ENCODE measurements at places on chromosomes 16 and 17. TPM values are rescaled to one million over a fixed set of nuclear protein-coding genes. Genes with fewer than 3 reads are reported as not detected.

GRCh38 chr16:78566397-78567073, 467.1 kb downstream of the WWOX start:
- DNase-seq, result no peak
- H3K36me3 ChIP-seq, result no peaks in the 10 kb centered on the region
- no peaks in the 10 kb centered on the region for H3K27me3 ChIP-seq
- no peak overlapping the region for H3K4me3 ChIP-seq
- no peak overlapping the region for H3K27ac ChIP-seq

DNA sequence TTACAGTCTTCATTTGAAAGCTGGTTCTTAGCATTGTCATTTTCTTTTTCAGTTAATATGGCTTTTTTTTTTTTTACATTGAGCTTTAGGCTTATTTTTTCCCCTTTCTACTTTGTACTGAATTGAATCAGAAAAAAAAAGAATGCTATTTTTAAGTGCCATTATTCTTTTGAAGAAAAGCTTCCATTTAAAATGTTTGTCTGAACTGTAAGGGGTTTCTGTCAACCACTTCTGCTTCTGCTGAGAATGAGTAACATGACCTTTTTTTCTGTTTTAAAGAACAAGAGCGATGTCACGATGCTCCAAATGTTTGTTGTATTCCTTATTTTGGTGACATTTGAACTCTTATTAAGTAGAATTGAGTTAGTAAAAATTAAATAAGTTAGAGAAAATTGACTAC, 50.0 kb downstream of the MRTFB start:
- H3K36me3 ChIP-seq, result no peaks in the 10 kb centered on the region
- no peak for DNase-seq
- H3K4me1 ChIP-seq, result no peaks in the 10 kb centered on the region

DNA sequence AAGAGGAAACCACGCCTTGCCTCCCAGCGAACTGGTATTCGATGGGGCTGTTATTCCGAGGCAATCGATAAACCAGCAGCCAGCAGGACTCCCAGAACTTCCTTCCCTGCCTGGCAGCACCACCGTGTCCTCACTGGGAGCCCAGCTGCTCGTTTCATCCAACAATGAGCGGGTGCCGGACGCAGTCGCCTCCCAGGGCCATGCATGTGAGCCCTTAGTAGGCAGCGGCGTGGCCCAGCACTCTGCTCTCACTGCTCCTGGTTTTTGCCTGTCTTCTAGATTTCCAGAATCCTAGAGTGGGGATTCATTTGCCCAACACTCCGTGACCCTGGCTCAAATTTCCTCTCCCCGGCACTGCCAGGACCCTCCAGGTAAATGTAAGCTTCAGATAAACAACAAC, 29.1 kb upstream of the RASD1 start:
- H3K4me1 ChIP-seq, result peaks cover 54% of the 10 kb centered on the region
- no peak for DNase-seq
- H3K27me3 ChIP-seq, result no peaks in the 10 kb centered on the region
- no peak overlapping the region for H3K27ac ChIP-seq
- no peak overlapping the region for H3K4me3 ChIP-seq
- H3K36me3 ChIP-seq, result peaks cover 10% of the 10 kb centered on the region

Gene BRICD5
- total RNA-seq, result 5.8 TPM

DNA sequence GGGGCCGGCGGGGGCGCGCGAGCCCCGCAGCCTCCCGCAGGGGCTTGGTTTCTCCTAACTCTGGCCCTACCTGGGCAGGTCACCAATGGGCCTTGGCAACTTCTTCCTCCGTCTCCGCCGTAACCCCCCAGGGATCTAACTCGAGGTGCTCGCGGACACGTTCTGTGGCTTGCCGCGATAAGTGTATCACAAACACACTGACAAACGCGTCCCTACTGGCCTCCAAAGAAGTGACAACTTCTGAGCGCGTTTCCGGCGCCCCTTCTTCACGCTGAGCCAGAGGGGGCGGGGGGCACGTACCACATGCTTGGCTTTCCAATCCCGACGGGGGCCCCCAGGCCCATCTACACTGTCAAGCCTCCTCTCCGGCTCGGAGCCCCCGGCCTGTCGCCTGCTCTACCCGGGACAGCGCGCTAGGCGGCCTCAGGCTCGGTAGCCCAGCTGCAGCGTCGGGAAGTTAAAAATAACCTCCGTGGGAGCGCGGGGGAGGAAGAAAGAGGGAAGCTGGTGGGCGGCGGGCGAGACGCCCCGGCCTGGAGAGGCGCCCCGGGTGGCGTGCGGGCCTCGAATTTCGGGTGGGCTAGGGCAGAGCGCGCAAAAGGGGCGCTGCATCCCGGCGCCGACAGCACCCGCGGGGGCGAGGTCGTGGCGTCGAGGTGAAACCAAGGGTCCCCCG, 725 bp upstream of the SPHK1 start:
- peaks cover 40% of the 10 kb centered on the region for H3K4me1 ChIP-seq
- peak overlapping the region; percentile 31 for H3K27ac ChIP-seq
- H3K36me3 ChIP-seq, result peaks cover under 1% of the 10 kb centered on the region
- H3K4me3 ChIP-seq, result peak overlapping the region; percentile 54
- DNase-seq, result peak; percentile 81

DNA sequence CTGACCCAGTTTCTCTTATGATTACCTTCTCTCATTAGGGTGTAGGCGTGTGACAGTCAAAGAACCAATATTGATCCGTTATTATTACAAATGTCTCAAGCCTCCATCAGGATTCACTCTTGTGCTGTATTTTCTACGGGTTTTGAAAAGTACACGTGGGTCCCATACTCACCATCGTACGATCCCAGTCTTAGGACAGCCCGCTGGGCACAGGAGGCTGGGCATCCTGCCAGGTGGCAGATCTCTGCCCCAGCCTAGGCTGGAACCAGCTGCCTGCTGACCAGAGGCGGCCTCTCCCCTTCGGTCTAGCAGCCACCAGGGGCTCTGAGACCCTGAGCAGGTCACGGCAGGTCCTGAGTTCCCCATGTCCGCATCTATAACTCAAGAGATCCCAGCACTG, 2.0 kb upstream of the METRNL start:
- peaks cover 36% of the 10 kb centered on the region for H3K27me3 ChIP-seq
- DNase-seq, result no peak
- H3K4me1 ChIP-seq, result peaks cover 32% of the 10 kb centered on the region
- H3K4me3 ChIP-seq, result no peak overlapping the region
- peaks cover 6% of the 10 kb centered on the region for H3K36me3 ChIP-seq
- no peak overlapping the region for H3K27ac ChIP-seq

- H3K4me3 ChIP-seq, result no peak overlapping the region
- DNase-seq, result no peak
- H3K36me3 ChIP-seq, result peaks cover 73% of the 10 kb centered on the region
- H3K4me1 ChIP-seq, result peaks cover 25% of the 10 kb centered on the region
- H3K27ac ChIP-seq, result no peak overlapping the region
These were observed 2.0 kb downstream of the GPS1 start for GRCh38 chr17:82053556-82054263.

- H3K36me3 ChIP-seq, result peaks cover 20% of the 10 kb centered on the region
- no peaks in the 10 kb centered on the region for H3K27me3 ChIP-seq
- no peak overlapping the region for H3K4me3 ChIP-seq
- no peak overlapping the region for H3K27ac ChIP-seq
These were observed 116.6 kb upstream of the C17orf78 start for GRCh38 chr17:37259030-37259735.
